ENCODE measurements at places on chromosomes 4 and X.

DNA sequence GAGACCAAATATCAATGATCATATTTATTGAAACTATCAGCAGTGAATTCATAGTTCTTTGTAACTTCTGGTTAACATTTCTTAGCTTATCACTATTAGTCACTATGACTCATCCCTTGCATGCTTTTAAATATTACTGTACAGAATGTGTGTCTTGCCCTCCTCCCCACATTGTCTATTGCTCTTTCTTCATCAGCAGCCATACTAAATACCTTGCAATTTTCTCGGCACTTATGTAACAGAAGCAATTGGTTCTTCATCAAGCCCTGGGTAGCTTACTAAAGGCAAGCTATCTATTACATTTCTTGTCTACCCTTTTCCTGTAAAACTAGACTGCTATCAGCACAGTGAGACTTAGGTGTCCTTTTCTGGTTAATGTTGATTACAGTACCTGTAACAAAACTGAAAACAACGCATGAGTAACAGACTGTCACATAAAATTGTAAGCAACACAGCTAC, 8.2 kb downstream of the KLHL4 start:
- no peak for DNase-seq

DNA sequence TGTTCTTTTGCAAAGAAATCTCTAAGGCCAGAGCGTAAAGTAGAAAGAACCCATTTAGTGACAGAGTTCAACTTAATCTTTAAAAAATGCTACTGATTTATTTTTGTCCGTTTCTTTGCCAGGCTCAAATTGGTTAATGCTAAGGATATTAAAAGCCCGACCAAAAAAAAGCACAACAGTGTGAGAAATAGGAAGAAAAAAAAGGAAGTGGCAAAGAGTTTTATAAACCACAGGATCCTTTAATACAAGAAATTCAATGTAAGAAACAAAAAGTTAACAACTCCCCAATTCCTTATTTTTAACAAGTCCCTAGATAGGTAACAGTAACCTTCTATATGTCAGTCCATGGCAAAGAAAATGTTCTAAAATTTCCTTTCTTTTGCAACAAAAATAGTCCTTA, 480.4 kb downstream of the ACTRT1 start:
- DNase-seq = no peak

GRCh38 chr4:125739760-125740159, 425.0 kb downstream of the FAT4 start:
- DNase-seq = no peak

DNA sequence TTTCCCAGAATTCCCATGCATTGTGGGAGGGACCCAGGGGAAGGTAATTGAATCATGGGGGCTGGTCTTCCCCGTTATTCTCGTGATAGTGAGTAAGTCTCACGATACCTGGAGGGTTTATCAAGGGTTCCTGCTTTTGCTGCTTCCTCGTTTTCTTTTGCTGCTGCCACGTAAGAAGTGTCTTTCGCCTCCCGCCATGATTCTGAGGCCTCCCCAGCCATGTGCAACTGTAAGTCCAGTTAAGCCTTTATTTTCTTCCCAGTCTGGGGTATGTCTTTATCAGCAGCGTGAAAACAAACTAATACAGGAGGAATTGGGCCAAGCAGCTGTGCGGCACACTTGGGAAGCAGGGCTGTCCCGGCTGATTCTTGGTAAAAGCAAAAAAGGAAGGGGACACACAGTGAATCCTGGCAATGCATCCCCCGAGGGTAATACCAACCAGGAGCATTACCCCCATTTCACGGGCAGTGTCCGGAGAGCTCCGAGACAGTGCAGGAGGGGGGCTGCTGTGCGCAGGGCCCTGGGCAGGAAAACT, 185.7 kb downstream of the AFAP1 start:
- DNase-seq = no peak

GRCh38 chrX:133984857-133985163, 584 bp downstream of the GPC3 start:
- DNase-seq = no peak

DNA sequence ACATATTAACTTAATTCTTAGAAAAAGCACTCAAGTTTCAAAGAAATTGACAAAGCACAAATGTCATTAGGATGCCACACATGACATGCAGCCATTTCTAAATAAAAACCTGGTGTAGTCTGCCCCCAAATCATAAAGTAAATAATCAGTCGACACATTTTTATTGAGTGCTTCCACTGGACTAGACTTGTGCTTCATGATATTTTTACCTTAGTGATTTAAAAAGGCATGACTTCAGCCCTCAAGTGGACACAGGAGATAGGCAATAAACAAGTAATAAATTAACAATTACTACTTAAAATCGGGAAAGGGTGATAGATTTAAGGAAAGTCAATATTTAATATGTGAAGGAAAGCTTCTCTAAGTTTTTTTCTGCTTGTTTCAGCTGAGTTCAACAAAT, 7.6 kb downstream of the TRAM1L1 start:
- no peak for DNase-seq

DNA sequence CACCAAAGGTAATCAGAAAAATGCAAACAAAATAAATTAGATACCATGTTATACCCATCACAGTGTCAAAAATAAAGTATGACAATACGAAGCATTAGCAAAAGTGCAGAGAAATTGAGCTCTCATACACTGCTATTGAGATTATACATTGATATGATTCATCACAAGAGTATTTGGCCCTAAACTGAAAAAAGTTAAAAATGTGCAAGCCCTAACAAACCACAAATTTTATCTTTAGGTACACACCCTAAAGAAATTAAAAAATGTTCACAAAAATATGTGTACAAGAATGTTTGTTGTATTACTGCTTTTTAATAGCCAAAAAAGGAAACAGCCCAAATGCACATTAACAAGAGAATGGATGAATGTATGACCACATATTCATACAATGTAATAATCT, 137.9 kb upstream of the MAGEA10 start:
- DNase-seq = no peak

GRCh38 chr4:41683326-41683725, 65.2 kb downstream of the PHOX2B start:
- no peak for DNase-seq

DNA sequence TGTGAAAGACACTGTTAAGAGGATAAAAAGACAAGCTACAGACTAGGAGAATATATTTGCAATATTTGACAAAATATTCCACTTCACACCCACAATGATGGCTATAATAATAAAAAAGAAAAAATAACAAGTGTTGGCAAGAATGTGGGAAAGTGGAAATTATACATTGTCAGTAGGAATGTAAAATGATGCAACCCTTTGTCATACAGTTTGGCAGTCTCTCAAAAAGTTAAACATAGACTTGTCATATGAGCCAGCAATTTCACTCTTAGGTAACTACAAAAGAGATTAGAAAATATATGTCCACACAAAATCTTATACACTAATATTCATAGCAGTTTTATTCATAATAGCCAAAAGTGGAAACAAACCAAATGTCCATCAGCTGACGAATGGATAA, 5.2 kb upstream of the RADX start:
- no peak for DNase-seq

GRCh38 chrX:857376-857775, 226.8 kb downstream of the SHOX start:
- no peak for DNase-seq

- no peak for DNase-seq
Observed at GRCh38 chr4:186554914-186555827, at the start of gene MTNR1A. MTNR1A (minus strand) TSS chr4:186555567; CDS start chr4:186555365, 202 bp downstream.
